ENCODE measurements at places on chromosomes 16 and 17.

- DNase-seq = no peak
Measured at GRCh38 chr16:4699046-4699556, 5.7 kb downstream of the NUDT16L1 start.

GRCh38 chr16:8623634-8624033, 2.1 kb downstream of the METTL22 start:
- DNase-seq = no peak

DNA sequence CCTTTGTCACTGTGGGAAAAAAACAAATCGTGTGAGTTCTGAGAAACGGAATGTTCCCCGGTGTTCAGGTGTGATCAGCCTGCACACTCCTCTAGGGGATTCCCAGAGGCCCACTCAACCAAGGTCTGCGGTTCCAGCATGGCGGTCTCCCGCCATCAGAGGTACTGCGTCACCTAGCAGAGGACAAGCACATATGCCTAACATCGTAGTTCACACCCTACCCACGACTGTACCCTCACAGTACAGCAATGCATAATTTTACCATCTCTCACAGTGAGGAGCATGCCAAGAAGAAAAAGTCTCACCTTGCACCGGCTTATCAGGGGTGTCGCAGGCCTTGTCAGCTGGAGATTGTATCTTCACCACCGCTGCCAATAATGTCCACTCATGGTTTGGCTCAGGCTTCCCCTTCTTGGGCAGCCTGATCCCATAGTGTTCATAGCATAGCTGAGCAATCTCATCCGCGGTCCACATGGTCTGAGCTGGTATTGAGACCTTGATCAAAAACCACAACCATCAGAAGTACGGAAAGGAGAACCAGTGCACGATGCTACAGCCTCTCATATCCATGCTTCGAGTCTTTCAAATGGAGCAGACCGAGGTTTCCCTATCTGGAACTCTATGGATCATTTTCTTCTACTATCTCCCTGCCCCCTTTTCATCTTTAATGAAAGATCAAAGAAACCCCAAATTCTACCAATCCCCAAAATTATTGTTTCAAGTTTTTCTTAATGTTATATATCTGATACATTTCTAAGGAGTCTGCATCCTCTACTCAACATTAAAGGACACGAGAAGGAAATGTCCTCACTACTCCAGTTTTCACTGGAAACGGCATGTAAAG, 2.5 kb downstream of the ADAT1 start:
- no peak for DNase-seq

DNA sequence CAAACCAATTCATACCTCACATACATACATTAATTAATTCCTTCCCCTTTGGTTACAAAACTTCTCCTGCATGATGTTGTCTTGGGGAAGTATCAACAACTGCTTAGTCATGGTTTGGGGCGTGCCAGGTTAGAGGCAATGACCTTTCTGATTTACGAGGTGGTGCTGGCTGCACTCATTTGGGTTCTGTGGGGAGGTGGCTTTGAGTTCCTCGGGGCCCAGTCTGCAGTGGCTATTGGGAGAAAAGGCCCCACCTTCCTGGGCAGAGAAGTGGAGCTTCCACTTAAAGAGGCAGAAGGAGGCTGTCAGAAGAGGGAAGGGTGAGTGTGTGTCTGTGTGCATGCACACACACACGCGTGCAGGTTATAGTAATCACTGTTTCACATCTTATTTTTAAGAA, 10.2 kb upstream of the ETV4 start:
- no peak for DNase-seq

- no peak for DNase-seq
Measured at GRCh38 chr16:76985392-76986045, 205.5 kb upstream of the MON1B start.

GRCh38 chr17:82390860-82391435, 19.4 kb downstream of the UTS2R start:
- DNase-seq = no peak

- DNase-seq = no peak
Measured at GRCh38 chr16:80056324-80056723, 455.8 kb upstream of the MAF start.

DNA sequence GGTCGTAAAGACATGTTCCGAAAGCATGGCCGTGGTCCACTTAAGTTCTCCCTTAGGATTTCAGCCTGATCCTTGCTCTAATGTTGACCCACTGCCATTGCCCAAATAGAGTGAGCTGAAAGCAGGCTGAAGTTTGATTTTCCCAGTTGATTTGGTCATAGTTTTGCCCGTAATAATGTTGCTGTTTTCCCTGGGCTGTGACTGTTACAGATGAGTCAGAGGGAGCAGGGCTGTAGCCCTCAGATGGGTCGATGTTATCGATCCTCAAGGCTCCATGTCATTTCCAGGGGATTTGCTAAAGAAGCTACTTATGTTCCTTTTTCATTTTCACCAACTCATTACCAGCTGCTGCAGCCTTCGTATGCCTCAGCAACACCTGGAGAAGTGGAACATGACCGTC, 169.0 kb upstream of the ZFHX3 start:
- no peak for DNase-seq

- no peak for DNase-seq
Measured at GRCh38 chr17:70298929-70299531, 129.7 kb downstream of the KCNJ2 start.
